BJ (cell line): ENCODE measurements at places on chromosomes 7 and 10.

DNA sequence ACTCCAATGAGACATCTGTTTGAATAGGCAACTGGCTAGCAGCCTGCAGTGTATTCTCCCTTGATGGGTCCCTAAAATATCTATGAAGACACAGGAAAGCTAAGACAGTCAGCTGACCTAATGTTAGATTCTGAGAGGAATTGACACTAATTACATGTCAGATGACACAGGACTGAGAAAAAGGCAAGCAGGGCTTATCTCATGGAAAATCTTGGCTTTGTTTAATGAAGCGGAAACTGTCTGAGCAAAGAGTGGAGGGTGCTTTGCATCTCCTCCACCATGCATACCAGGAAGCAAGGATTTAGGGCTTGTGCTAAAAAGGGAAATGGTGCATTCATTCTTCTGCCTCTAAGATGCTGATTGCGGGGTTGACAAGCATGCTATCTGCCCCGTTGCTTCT lies 135.5 kb upstream of the GLI3 start:
- DNase-seq = no peak

- DNase-seq = no peak
Observed at GRCh38 chr10:7192061-7192460, 218.8 kb downstream of the SFMBT2 start.

DNA sequence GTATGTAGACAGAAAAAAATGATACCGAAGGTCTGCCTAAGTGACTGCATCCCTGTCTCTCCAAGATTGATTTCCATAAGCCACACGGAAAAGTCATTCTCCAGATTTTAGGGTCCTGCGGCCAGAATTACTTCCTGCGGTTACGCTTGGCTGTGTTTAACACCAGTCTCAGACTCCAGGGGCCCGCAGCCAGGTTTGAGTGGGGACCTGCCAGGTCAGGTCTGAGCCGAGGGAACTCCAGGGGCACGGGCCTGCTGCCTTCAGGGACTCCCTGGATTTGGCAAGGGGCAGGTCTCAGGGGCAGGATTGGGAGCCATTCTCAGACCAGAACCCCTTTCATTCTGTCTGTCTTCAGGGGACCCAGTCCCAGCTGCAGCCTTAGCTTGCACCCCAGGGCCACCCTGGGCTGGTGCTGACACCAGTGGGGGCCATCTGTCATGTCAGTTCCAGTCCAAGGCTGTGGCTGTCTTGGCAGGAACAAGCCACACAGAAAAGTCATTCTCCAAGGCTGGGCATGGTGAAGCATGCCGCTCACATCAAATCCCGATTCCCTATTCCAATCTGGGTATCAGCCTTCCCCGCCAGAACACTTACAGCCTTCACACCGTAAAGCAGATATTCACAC lies 39.0 kb downstream of the TMEM120A start:
- no peak for DNase-seq

- DNase-seq = no peak
Observed at GRCh38 chr7:84058311-84059076, 136.1 kb downstream of the SEMA3A start.

- DNase-seq = no peak
Observed at GRCh38 chr10:101226491-101227428, 2.5 kb downstream of the LBX1 start.

- DNase-seq = no peak
Observed at GRCh38 chr10:124168581-124168980, 75.2 kb upstream of the CHST15 start.

- DNase-seq = no peak
Observed at GRCh38 chr7:91683823-91684222, 196.7 kb downstream of the MTERF1 start.
